ENCODE measurements at places on chromosomes 3 and 15.

- DNase-seq, result peak; percentile 65
These were observed 72.4 kb downstream of the BFSP2 start for GRCh38 chr3:133472242-133472641.

DNA sequence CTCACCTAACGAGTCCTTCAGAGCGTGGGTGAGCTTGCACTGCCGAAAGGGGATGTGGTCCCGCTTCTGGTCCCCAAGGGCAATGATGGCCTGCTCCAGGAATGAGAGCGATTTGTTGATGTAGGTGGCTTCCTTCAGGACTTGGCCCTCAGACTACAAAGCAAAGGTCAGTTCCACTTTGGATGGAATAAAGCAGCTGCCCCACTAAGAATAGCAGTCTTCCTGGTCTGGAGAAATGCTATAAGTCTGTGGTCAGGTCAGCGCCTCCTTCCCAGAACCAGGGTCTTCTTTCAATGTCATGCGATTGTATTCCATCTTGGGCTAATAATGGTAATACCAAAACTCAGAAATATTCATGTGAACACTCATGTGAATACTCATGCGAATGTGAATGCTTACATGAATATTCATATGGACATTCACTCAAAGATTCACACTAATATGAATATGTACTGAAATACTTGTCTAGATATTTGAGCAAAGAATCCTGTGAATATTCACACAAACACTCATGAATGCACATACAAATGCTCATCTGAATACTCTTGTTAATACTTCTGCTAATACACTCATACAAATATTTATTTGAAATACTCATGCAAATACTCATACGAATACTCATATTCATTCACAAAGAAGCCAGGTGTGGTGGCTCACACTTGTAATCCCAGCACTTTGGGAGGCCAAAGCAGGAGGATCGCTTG lies 16.7 kb downstream of the KIF9 start:
- DNase-seq, result no peak

GRCh38 chr3:57783186-57784088 lies 27.3 kb downstream of the SLMAP start:
- DNase-seq, result peak; percentile 50

GRCh38 chr3:160027541-160028195 lies 39.0 kb downstream of the IL12A start:
- DNase-seq, result no peak

DNA sequence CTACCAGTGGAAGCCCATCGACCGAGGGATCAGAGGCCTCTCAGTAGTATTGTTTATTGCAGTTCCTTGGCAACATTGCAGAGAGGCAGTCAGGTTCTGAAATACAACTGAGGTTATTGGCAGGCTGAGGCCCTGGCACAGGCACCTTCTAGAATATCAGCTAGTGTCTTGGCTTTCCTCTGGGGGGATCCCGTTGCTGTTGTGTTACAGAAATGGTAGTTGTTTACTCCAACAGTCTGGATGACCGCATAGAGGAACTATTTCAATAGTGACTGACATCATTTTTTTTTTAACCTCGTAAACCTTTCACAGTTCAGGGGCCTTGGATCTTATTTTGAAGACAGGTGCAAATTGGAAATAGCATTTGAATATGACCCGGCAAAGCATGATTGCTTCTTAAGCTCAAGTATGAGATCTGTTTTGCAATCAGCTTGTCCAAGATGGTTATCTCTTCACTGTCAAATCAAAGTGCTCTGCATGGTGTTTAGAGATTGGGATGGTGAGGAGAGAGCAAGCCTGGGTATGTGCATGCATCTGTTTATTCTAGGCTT lies 63.9 kb downstream of the PGPEP1L start:
- DNase-seq, result peak; percentile 75

- no peak for DNase-seq
These were observed 194.7 kb downstream of the SQOR start for GRCh38 chr15:45829336-45830153.

GRCh38 chr15:36080759-36081158 lies 498.7 kb upstream of the CDIN1 start:
- DNase-seq, result peak; percentile 46

Measured in left ventricle myocardium superior (tissue), 1 donor.